ENCODE measurements at places on chromosomes 12 and 14. TPM values are rescaled to one million over a fixed set of nuclear protein-coding genes. Genes with fewer than 3 reads are reported as not detected.

ATXN3 gene
- 44.7 TPM for total RNA-seq

ANO6 gene
- total RNA-seq, result 167 TPM

COQ6 gene
- 34.6 TPM for total RNA-seq

SOAT2 gene
- total RNA-seq, result 0.38 TPM

SLC6A12 gene
- 4.4 TPM for total RNA-seq

OR4K5 gene
- total RNA-seq, result not detected

EXD2 gene
- total RNA-seq, result 21.2 TPM

CDK2 gene
- 8.2 TPM for total RNA-seq

HOXC9 gene
- total RNA-seq, result 14.2 TPM

OXA1L gene
- total RNA-seq, result 81.9 TPM

SLC38A4 gene
- total RNA-seq, result not detected

TOMM20L gene
- total RNA-seq, result not detected

HOXC10 gene
- total RNA-seq, result 20.9 TPM

POTEG gene
- total RNA-seq, result not detected

PAX9 gene
- total RNA-seq, result not detected

CLEC4A gene
- total RNA-seq, result 10.4 TPM

AKAP3 gene
- total RNA-seq, result not detected

HOXC4 gene
- total RNA-seq, result 1.5 TPM

RAPGEF3 gene
- total RNA-seq, result 55.3 TPM

EXOC3L4 gene
- total RNA-seq, result 0.68 TPM

RHNO1 gene
- total RNA-seq, result 10.0 TPM

PRH2 gene
- not detected for total RNA-seq

TRIM9 gene
- total RNA-seq, result 2.6 TPM

SALL2 gene
- 4.3 TPM for total RNA-seq

HIGD1C gene
- total RNA-seq, result not detected

CD4 gene
- total RNA-seq, result 26.3 TPM

GON7 gene
- 12.7 TPM for total RNA-seq

CCDC38 gene
- total RNA-seq, result not detected

GALNT6 gene
- 13.8 TPM for total RNA-seq

FAM186B gene
- 0.17 TPM for total RNA-seq

NAA30 gene
- total RNA-seq, result 26.7 TPM

RNASE7 gene
- not detected for total RNA-seq

SYNDIG1L gene
- 0.49 TPM for total RNA-seq

SERPINA4 gene
- total RNA-seq, result not detected

VRTN gene
- not detected for total RNA-seq

PARP2 gene
- total RNA-seq, result 19.6 TPM

Measured in subcutaneous adipose tissue (tissue), 4 donors.